Liver (tissue), 10 donors: ENCODE measurements at places on chromosomes 3 and 15.

DNA sequence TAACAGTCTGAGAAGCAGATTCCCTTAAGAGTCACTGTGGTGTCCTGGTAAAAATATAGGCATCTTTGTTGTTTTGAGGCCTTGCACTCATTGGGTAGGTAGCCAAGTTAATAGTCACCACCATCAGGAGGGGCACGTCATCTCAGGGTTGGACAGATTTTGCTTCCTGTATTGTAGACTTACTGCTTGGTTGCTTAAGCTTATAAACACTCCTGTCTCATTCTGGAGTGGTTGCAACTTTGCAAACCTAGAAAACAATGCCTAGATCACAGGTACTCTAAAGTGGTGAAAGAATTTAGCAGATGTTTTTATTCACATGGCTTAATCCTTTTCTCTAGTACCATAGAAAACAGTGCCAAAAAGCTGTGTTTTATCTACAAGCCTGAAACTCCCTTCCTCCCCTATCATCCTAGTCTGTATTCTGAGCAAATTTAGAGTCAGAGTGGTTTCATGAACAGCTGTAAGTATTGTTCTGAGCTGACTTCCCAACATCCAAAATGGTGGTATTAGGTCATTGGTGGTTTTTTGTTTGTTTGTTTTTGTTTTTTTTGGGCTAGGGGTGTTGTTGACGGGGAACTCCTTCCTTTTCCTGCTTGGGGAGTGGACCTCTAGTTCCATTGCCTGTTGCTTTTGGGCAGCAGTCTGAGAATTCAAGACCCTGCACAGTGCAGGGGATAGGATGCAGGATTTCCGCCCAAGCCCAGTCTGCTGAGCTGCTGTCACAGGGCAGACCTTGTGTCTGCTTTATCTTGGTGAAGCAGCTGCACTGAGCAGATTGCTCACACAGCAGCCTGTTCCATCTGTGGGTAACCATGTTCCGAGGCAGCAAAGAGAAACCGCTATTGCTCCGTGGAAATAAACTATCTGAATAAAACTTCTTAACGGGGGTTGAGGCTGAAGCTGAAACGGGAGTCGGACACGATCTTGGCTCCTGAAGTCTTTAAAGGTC, 202.0 kb downstream of the AKAP13 start:
- DNase-seq: peak; percentile 60

DNA sequence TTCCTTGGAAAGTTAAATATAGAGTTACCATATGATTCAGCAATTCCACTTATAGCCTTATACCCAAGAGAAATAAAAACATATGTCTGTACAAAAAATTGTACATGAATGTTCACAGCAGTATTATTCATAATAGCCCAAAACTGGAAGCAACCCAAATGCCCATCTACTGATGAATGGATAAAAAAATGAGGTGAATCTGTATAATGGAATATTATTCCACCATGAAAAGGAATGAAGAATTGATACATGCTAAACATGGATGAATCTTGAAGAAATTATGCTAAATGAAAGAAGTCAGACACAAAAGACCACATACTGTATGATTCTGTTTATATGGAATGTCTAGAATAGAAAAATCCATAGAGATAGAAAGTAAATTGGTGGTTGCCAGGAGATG, 61.4 kb downstream of the TTC23 start:
- no peak for DNase-seq

- DNase-seq: no peak
Observed at GRCh38 chr15:22880068-22880980, 41.9 kb downstream of the NIPA2 start.

GRCh38 chr3:10463533-10464434, 41.6 kb downstream of the ATP2B2 start:
- no peak for DNase-seq

- no peak for DNase-seq
Observed at GRCh38 chr15:70038730-70039392, 58.9 kb downstream of the TLE3 start.

GRCh38 chr3:126527006-126527405, 3.1 kb downstream of the CHST13 start:
- no peak for DNase-seq

- DNase-seq: no peak
Observed at GRCh38 chr3:54733106-54734006, 194.5 kb downstream of the LRTM1 start.

DNA sequence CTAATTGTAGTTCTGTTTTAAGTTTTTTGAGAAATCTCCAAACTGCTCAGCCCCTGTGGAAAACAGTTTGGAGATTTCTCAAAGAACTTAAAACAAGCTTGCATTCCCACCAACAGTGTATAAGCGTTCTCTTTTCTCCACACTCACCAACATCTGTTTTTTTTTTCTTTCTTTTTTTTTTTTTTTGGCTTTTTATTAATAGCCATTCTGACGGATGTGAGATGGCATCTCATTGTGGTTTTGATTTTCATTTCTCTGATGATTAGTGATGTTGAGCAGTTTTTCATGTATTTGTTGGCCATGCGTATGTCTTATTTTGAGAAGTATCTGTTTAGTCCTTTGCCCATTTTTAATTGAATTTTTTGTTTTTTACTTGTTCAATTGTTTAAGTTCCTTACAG, 73.1 kb upstream of the COL8A1 start:
- no peak for DNase-seq

GRCh38 chr3:12984023-12984823, 89.0 kb downstream of the IQSEC1 start:
- DNase-seq: peak; percentile 81

DNA sequence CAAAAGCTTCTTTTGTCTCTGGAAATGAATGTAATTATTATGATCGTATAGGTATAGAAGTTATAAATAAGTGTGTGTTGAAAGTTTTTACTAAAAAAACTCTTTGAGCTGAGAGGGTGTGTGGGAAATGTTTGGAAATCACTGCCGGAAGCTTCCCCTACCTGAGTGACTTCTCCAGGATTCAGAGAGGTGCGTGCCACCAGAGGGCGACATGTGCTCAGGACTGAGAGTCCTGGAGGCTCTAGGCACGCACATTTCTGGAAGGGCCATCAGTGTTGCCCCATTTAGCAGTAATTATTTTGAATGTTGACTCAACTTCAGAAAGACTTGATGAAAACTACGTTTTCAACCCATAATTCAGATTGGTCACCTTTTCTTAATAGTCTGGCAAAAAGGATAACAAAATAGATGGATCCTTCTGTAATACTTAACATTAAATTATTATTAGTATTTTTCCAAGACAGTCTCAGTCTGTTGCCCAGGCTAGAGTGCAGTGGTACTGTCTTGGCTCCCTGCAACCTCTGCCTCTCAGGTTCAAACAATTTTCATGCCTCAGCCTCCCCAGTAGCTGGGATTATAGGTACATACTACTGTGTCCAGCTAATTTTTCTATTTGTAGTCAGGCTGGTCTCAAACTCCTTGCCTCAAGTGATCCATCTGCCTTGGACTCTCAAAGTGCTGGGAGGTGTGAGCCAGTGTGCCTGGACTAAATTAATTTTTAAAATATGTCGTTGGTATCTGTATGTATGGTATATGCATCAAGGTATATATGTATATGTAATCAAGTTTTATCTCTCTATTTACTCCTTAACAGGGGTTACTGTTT, 34.5 kb downstream of the GPR171 start:
- peak; percentile 77 for DNase-seq
